ENCODE measurements at places on chromosomes 7 and 10.

DNA sequence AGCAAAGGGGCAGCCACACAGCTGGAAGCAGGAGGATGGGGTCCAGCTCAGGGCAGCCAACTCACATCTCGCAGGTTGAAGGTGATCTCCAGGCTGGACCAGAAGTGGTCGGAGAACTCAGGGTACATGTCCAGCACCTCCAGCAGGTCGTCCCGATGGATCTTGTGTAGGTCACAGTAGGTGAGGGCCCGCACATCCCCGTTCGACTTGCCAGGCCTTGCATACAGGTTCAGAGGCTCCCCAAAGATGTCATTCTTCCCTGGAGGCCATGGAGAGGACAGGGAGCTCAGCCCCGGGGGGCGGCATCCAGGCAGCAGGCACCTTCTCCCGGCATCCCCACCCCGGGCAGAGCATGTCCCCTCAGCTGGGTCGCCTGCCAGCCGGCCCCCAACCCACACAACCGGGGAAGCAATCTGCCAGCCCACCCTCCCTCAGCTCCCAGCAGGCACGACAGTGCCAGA, 29.3 kb downstream of the KCNH2 start:
- DNase-seq: no peak

- no peak for DNase-seq
These were observed 8.7 kb downstream of the PITRM1 start for GRCh38 chr10:3163879-3164278.

DNA sequence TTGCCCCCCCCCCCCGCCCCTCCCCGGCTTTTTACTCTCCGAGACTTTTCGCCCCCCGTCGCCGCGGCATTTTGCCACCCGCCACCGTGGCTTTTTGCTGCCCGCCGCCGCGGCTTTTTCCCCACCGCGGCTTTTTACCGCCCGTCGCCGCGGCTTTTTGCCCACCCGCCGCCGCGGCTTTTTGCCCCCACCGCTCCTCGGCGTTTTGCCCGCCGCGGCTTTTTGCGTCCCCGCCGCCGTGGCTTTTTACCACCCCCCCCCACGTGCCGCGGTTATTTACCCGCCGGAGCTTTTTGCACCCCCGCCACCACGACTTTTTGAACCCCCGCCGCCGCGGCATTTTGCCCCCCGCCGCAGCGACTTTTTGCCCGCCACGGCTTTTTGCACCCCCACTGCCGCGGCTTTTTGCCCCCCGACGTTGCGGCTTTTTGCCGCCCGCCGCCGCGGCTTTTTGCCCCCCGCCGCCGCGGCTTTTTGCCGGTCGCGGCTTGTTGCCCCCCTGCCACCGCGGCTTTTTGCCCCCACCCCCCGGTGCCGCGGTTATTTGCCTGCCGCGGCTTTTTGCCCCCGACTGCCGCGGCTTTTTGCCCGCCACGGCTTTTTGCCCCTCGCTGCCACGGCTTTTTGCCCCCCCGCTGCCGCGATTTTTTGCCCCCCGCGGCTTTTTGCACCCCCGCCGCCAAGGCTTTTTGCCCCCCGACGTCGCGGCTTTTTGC, 461.1 kb downstream of the ZNF33B start:
- DNase-seq: no peak

GRCh38 chr7:135768064-135768463, 19.5 kb upstream of the FAM180A start:
- no peak for DNase-seq

- no peak for DNase-seq
These were observed 97.9 kb upstream of the YAE1 start for GRCh38 chr7:39468261-39468660.

Measured in activated CD4-positive, alpha-beta T cell treated with anti-CD3 and anti-CD28 coated beads, Interleukin-10, Interleukin-2, amounts not matched to agents 100 ng/mL and 50 ng/mL, durations not matched to agents 16 hours and 8 hours (primary cell).